ENCODE measurements at places on chromosomes 1 and 21.

- no peak for DNase-seq
These were observed 623.7 kb downstream of the PTPRU start for GRCh38 chr1:29860056-29860455.

DNA sequence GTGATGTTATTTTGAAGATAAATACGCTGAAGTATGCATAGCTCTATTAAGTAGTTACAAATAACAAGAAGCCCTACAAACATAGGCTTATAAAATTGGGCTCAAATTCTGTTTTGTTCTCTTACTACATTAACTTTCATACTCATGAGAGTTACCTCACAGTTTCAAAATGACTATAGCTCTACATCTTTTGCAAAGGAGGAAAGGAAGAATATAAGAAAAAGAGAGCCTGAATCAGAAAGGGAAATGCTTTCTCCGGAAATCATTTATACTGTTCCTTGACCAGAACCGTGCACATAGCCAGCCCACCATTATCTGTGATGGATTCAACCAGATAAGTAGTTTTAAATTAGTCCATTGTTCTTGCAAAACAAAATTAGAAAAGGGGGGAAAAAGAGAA is 1252.1 kb downstream of the NCAM2 start:
- DNase-seq, result no peak

DNA sequence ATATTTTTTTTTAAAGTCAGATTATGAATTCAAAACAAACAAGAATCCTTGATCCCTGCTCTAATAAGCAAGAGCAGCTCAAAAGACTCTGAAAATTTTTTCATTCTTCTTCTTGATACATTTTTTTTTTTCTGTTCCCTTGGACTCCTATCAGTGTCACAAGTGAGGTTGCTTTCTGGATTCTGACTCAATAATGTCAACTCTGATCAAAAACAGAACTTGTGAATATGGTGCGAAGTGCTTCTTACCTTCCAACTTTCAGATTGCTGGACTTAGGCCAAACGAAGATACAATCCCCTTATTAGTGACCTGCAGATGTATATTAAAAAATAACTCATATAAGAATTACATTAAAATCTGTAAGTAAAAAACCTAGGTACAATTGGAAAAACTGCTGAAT is 136.1 kb downstream of the GPATCH2 start:
- no peak for DNase-seq

DNA sequence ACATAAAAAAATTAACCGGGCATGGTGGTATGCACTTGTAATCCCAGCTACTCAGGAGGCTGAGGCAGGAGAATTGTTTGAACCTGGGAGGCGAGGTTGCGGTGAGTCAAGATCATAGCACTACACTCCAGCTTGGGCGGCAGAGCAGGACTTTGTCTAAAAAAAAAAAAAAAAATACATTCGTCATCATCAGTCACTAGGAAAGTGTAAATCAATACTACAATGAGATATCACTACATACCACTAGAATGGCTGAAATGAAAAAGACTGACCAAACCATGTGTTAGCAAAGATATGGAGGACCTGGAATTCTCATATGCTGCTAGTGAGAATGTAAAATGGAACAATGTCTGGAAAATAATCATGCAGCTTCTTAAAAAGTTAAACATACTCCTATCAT is 9.3 kb downstream of the SPATA45 start:
- DNase-seq, result no peak

DNA sequence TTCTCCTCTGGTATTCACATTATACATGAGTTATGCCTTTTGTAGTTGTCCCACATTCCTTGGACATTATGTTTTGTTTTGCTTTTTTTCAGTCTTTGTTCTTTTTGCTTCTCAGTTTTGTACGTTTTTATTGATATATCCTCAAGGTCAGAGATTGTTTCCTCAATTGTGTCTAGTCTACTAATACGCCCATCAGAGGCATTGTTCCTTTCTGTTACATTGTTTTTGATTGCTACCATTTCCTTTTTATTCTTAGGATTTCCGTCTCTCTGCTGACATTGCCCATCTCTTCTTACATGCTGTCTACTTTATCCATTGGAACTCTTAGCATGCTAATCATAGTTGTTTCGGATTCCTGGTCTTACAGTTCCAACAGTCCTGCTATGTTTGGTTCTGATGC is 27.8 kb upstream of the MPC2 start:
- DNase-seq, result no peak

GRCh38 chr21:39317134-39318090 is 4.0 kb upstream of the BRWD1 start:
- no peak for DNase-seq

GRCh38 chr1:212878418-212878817 is 20.3 kb downstream of the FLVCR1 start:
- no peak for DNase-seq

- no peak for DNase-seq
These were observed 25.9 kb downstream of the A3GALT2 start for GRCh38 chr1:33295023-33295422.

DNA sequence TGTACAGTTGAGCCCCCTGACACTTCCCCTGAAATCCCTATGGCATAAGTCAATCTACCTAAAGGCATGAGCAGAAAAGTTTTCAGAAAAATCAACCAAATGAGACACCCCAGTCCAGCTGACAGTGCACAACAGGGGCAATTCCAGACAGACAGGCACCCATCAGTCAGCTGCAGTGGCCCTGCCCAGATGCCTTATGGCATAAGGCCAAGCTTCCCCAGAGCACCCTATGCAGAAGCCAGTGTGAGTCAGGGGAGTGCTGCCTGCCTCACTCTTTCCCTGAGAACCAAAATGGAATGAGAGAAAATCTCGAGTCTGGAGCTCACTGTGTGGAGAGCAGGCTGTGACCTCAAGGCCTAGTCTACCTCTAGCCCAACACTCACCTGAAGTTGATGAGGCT is 38.1 kb downstream of the MRAP start:
- no peak for DNase-seq

- no peak for DNase-seq
These were observed 19.3 kb upstream of the RUNX3 start for GRCh38 chr1:24949331-24949881.

Data from stimulated activated CD4-positive, alpha-beta T cell treated with anti-CD3 and anti-CD28 coated beads, Interleukin-1b, Interleukin-23, amount 100 ng/mL, for 24 hours (primary cell).